Activated naive CD4-positive, alpha-beta T cell treated with anti-CD3 and anti-CD28 coated beads, Interleukin-2, amount 50 U/mL, for 72 hours (primary cell): ENCODE measurements at places on chromosomes 7 and 10. TPM values are rescaled to one million over a fixed set of nuclear protein-coding genes. Genes with fewer than 3 reads are reported as not detected.
A peak's percentile ranks its signal among the peaks of the same experiment; 100 is the strongest.

- DNase-seq, result no peak
Observed at GRCh38 chr10:109215291-109216075, 707.8 kb downstream of the XPNPEP1 start.

GRCh38 chr7:20013536-20013935 is 203.6 kb downstream of the MACC1 start:
- DNase-seq, result no peak

DNA sequence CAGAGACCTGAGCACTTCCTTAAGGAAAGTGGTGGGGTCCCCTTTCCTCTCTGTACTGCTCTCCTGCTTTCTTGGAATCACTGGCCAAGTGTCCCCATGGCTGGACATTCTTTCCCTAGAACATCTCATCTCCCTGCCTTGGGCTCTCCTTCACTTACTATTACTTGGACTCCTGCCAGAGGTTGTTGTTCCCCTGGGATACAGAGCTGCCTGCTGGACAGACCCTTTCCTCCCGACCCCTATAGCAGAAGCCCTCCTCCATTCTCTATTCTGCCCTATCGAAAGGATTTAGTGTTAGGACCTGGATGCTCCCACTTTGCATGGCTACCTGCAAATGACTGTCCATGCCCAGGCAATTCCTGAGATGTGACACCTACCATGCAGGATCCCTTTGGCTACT is 164.3 kb upstream of the PODXL start:
- no peak for DNase-seq

DNA sequence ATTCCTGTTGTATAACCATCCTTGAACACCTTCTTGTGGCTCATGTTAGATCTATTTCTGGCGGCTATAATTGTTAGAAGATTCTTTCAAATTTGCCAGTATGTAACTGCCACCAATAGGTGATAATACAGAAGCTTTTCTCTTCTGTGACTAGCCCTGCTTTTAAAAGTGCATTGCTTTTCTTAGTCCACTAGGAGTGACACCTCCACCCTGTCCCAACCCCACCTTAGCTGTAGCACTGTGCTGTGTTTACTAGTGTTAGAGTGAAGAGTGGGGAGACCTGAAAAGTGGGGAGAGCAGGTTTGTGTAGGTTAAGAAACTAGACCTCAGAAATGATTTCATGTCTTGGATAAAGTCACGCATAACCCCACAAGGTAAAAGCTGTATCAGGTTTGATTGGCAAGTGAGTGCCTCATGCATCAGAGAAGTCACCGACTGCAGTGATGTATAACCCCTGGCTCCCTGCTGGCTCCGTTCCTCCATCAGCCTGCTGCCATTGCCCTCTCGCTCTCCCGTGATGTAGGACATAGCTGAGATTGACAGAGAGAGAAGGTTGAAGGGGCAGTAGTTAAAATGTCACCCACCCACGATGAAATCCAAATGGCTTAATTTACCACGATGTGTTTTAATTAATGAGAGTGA is 12.5 kb downstream of the NPVF start:
- no peak for DNase-seq

- no peak for DNase-seq
Observed at GRCh38 chr7:114740941-114741340, 181.0 kb upstream of the MDFIC start.

DNA sequence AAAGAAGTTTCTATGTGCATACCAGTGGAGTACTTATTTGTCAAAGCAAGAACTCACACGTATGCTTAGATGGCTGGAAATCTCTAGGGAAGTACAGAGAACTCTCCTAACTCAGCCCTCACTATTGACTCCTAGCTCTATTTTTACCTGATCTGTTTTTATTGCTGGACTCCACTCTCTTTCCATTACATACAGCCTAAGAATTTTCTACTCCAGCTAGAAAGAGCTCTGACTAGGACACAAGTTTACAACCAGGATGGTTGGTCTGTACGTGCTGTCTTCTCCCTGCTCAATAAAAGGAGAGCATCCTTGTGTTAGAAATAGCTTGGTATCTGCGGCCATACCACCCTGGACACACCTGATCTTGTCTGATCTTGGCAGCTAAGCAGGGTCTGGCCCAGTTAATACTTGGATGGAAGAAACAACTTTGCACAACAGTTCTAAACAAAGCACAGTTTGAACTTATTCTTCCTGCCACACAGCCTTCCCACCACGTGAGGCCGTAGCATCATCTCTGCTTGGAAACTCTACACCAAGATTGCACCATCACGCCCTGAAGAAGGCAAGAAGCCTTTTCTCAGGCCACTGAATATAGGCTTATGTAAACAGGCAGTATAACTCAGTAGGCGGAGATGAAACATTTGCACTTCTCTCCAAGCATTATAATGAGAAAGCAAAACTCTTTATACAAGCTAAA is 50.7 kb downstream of the KCNMA1 start:
- DNase-seq, result no peak

DNA sequence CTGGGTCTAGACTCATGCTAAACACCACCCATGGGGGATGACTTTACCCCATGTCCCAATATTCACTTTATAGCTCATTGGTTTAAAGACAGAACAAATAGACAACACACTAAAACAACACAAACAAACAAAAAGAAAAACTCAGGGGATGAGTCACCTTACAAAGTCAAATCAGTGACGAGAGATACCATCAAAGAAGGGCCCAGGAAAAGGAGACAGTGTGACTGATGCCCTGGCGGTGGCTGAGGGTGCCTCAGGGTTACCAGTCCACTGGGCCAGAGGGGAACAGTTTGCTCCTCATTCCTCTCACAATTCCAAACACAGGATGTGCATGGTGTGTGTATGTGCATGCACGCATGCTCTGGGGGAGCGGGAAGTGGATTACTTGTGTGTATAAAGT is 171.3 kb upstream of the PRKCQ start:
- DNase-seq, result no peak

GRCh38 chr7:92634924-92635519 is 44.8 kb upstream of the FAM133B start:
- no peak for DNase-seq

GRCh38 chr7:112799448-112800120 is 9.4 kb upstream of the TMEM168 start:
- DNase-seq, result no peak

- no peak for DNase-seq
Observed at GRCh38 chr7:3310884-3311283, 9.8 kb downstream of the SDK1 start.

DNA sequence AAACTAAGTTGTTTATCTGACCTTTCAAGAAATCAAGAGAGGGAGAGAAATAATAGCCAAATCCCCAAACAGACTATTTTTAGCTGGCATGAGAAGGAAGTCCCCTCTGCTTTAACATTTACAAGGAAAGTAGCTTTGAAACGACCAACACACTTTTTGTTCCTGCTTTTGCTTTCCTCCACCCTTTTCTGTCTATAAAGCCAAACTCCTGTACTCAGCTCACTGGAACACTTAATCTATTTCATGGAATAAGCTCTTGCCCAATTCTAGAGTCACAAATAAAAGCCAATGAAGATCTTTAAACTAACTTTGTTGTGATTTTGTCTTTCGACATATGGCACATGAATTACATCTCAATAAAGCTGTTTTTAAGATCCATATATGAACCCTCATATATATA is 86.8 kb upstream of the CCDC71L start:
- DNase-seq, result no peak

DNA sequence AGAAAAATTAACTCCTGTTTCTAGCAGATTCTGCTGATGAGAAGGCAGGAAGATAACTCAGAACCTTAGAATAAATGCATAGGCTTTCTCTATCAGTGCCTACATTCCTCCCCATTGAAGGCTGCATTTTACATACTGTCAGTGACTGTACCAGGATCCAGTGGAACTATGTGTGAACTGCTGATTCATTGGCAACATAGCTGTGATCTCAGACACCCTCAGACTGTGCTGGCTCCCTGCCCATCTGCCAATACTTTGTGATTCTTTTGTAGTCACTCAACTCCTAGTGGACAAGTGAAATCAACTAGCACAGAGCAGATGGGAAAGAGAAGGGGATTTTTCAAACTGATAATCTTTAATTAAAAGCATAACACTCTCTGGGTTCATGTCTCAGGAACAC is 375.8 kb downstream of the MDFIC start:
- DNase-seq, result no peak

- DNase-seq, result peak; percentile 12
Observed at GRCh38 chr7:124276005-124276622, 243.2 kb upstream of the TMEM229A start.

DNA sequence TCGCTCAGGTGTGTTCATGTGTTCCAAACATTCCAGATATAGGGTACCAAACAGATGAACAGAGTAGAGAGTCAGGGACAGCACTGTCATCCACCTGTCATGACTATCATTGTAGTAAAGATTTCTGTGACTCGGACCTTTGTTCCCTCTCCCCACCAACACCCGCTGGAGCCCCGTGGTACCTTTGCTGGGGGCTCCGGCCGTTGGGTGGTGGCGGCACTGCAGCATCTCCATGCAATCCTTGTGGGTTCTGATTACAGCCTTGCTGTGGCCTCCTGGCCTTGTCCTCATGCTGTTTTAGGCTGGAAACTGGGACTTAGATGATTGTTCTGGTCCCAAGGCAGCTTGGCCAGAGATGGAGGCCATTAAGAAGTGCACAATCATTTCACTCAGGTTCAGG is 247.3 kb downstream of the SKAP2 start:
- no peak for DNase-seq

GRCh38 chr10:29186221-29186620 is 102.6 kb upstream of the LYZL1 start:
- no peak for DNase-seq

ZNF138 gene
- 11.1 TPM for total RNA-seq

LBX1 gene
- total RNA-seq, result not detected

UNCX gene
- total RNA-seq, result not detected

LRRC17 gene
- not detected for total RNA-seq

DPYSL4 gene
- 65.2 TPM for total RNA-seq

SLC26A5 gene
- total RNA-seq, result not detected
